ENCODE measurements at places on chromosomes 3 and 15. TPM values are rescaled to one million over a fixed set of nuclear protein-coding genes. Genes with fewer than 3 reads are reported as not detected.
A peak's percentile ranks its signal among the peaks of the same experiment; 100 is the strongest.

- no peak for DNase-seq
- no peak overlapping the region for H3K27ac ChIP-seq
- no peaks in the 10 kb centered on the region for H3K4me1 ChIP-seq
- no peaks in the 10 kb centered on the region for H3K36me3 ChIP-seq
These were observed 294.3 kb upstream of the GBE1 start for GRCh38 chr3:82055792-82056191.

GRCh38 chr15:41967506-41968206 is 4.7 kb downstream of the EHD4 start:
- peak overlapping the region; percentile 32 for H3K4me3 ChIP-seq
- no peaks in the 10 kb centered on the region for H3K27me3 ChIP-seq
- peak; percentile 76 for DNase-seq
- no peaks in the 10 kb centered on the region for H3K36me3 ChIP-seq

- peaks cover 10% of the 10 kb centered on the region for H3K4me1 ChIP-seq
- H3K36me3 ChIP-seq = no peaks in the 10 kb centered on the region
- H3K27me3 ChIP-seq = no peaks in the 10 kb centered on the region
- no peak overlapping the region for H3K4me3 ChIP-seq
- H3K27ac ChIP-seq = no peak overlapping the region
These were observed 36.5 kb downstream of the RAF1 start for GRCh38 chr3:12627370-12627769.

DNA sequence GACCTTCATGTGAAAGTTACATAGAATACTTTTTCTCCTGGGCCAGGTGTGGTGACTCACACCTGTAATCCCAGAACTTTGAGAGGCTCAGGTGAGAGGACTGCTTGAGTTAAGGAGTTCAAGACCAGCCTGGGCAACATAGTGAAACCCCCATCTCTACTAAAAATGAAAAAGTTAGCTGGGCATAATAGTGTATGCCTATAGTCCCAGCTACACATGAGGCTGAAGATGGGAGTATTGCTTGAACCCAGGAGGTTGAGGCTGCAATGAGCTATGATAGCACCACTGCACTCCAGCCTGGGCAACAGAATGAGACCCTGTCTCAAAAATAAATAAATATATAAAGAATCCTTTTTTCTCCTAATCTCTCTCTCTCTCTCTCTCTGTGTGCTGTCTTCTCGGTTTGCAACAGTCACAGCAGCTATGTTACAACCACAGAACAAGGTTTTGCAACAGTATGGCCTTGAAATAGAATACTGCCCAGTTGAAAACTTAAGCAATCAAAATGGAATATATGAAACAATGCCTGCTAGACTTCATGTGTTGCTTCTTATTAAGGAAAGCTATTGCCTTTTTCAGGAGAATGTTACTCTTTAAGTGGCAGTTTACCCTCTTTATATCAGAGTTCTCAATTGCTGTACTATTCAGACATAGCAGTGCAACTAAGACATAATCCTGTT is 12.3 kb upstream of the DENND4A start:
- H3K27ac ChIP-seq = peak overlapping the region; percentile 47
- H3K4me3 ChIP-seq = no peak overlapping the region
- DNase-seq = no peak

GRCh38 chr3:39065197-39065596 is 13.4 kb downstream of the WDR48 start:
- H3K36me3 ChIP-seq = peaks cover 47% of the 10 kb centered on the region
- H3K27me3 ChIP-seq = no peaks in the 10 kb centered on the region
- DNase-seq = no peak
- no peak overlapping the region for H3K4me3 ChIP-seq

- no peak for DNase-seq
- H3K27ac ChIP-seq = no peak overlapping the region
- H3K27me3 ChIP-seq = peaks cover 17% of the 10 kb centered on the region
- H3K36me3 ChIP-seq = no peaks in the 10 kb centered on the region
- no peak overlapping the region for H3K4me3 ChIP-seq
These were observed 7.0 kb upstream of the VIPR1 start for GRCh38 chr3:42495393-42495792.

- peaks cover 14% of the 10 kb centered on the region for H3K4me1 ChIP-seq
- H3K36me3 ChIP-seq = no peaks in the 10 kb centered on the region
- no peak for DNase-seq
- H3K27ac ChIP-seq = no peak overlapping the region
- H3K27me3 ChIP-seq = no peaks in the 10 kb centered on the region
- H3K4me3 ChIP-seq = no peak overlapping the region
These were observed 64.9 kb downstream of the UACA start for GRCh38 chr15:70698426-70698825.

GRCh38 chr3:149291178-149291577 is 42.3 kb downstream of the TM4SF18 start:
- H3K27ac ChIP-seq = no peak overlapping the region
- DNase-seq = no peak
- no peak overlapping the region for H3K4me3 ChIP-seq
- no peaks in the 10 kb centered on the region for H3K4me1 ChIP-seq

DNA sequence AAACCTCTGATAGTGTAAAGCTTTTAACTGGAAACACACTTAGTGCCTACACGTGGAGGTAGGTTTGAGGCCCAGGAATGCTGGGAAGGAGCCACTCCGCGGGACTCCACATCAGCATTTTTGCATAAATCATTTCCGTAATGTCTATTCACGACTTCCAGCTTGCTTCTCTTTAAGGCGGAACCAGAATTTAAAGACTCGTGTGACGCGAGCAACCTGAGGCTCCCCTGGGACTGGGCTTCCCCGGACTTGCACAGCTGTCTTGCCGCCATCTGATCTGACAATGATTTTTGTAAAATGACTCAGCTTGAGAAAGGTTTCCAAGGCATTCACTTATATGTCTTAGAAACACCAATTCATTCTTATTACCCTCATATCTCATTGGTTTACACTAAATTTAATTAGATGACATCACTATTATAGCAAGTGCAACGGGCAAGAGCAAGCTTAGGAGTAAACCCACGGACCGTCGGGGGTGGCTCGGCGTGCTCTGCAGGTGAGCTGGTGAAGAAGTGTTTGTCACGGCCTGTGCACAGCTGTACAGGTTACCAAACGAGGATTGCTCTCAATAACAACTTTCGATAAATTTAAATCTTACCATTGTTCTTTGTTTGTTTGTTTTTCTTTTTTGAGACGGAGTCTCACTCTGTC is 95.2 kb downstream of the CHSY1 start:
- H3K36me3 ChIP-seq = no peaks in the 10 kb centered on the region
- peaks cover 13% of the 10 kb centered on the region for H3K4me1 ChIP-seq
- DNase-seq = peak; percentile 81
- no peak overlapping the region for H3K4me3 ChIP-seq
- H3K27me3 ChIP-seq = no peaks in the 10 kb centered on the region

DNA sequence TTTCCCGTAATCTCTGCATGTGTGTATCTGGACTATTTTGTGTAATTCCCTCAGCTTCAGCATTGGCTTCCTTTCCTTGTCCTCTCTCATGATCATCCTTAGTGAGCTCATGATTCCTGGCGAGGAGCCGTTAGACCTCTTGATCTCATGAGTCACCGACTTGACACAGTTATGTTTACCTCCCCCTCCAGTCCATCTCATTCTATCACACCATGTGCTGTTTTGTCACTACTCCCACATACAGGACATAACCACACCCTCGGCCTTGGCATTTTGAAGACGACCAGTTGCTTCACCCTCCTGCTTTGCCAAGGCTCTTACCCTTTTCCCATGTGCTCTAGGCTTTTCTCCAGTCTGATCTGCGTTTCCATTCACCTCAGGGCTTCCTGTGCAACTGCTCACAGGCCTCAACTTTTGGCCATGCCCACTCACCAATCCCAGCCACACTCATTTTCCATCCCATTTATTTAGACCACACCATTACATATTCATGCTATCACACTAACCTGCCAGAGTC is 41.5 kb downstream of the CP start:
- no peaks in the 10 kb centered on the region for H3K4me1 ChIP-seq
- H3K36me3 ChIP-seq = peaks cover 55% of the 10 kb centered on the region
- no peak for DNase-seq
- H3K4me3 ChIP-seq = no peak overlapping the region
- peak overlapping the region; percentile 26 for H3K27ac ChIP-seq

DNA sequence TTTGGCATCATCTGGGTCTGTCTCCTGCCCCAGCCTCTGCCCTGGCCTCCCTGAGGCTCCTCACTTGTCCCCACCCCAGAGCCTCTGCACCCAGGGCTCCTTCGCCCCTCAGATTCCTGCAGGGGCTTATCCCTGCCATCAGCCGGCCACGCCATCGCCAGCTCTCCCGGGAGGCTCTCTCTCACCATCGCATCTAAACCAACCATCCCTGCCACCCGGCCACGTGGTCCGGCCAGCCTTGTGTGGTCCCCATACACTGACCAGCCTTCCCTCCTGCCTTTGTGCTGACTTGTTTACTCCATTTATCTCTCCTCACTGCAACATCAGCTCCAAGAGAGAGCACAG is 134.3 kb upstream of the IQSEC1 start:
- no peak overlapping the region for H3K27ac ChIP-seq
- H3K4me1 ChIP-seq = peaks cover 6% of the 10 kb centered on the region
- no peaks in the 10 kb centered on the region for H3K36me3 ChIP-seq
- no peak overlapping the region for H3K4me3 ChIP-seq

Gene LRRK1
- 23.6 TPM for polyA plus RNA-seq

Gene CFAP91
- 33.7 TPM for polyA plus RNA-seq

Gene CCR9
- polyA plus RNA-seq = 1.1 TPM

Gene PAQR5
- 0.03 TPM for polyA plus RNA-seq

Gene BFSP2
- 52.5 TPM for polyA plus RNA-seq

Gene SAMD7
- polyA plus RNA-seq = 0.08 TPM

Gene DOCK3
- polyA plus RNA-seq = 0.37 TPM

Gene RAD54L2
- polyA plus RNA-seq = 1.4 TPM

Gene PIERCE2
- polyA plus RNA-seq = 1.6 TPM

Data from spleen (tissue), 13 donors.